NB4 (cell line): ENCODE measurements at places on chromosomes 2 and 18.

- DNase-seq, result no peak
Observed at GRCh38 chr18:60987963-60988362, 345.3 kb upstream of the CDH20 start.

GRCh38 chr2:74439373-74439772, 2.4 kb downstream of the RTKN start:
- DNase-seq, result no peak

DNA sequence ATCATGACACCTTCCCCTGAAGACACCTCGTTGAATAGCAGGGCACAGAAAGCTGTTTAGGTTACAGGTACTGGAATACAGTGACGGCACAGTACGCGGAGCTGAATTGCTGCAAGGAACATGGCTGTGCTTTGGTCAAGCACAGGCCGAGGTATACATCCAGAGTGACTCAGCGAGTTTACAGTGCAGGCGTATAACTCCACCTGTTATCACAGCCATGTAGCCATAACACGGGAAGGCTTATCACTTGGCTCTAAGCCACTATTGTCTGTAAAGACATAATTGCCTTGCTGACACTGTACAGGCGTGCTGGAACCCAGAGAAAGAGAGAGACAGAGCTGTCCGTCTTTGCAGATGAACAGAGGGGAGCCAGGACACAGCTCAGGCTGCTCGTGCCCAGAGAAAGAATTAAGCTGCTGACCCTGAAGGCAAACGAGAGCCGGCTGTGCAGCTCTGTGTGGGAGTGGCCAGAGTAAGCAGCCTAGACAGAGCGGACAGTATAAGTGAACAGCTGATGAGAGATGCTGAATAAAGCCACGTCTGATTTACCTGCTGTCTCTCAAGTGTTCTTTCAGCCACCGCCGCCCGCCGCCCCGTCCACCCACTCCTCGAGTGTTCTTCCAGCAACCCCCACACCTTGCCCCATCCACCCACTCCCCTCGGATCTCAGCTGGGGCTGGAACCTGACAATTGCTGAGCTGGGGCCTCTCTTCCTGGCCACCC, 87.3 kb upstream of the PPP1CB start:
- DNase-seq, result no peak

GRCh38 chr2:168369031-168369430, 87.0 kb upstream of the CERS6 start:
- DNase-seq, result no peak

- DNase-seq, result no peak
Observed at GRCh38 chr2:235728800-235729556, 235.1 kb downstream of the AGAP1 start.

GRCh38 chr2:12897181-12897580, 180.4 kb downstream of the TRIB2 start:
- DNase-seq, result peak; percentile 77

DNA sequence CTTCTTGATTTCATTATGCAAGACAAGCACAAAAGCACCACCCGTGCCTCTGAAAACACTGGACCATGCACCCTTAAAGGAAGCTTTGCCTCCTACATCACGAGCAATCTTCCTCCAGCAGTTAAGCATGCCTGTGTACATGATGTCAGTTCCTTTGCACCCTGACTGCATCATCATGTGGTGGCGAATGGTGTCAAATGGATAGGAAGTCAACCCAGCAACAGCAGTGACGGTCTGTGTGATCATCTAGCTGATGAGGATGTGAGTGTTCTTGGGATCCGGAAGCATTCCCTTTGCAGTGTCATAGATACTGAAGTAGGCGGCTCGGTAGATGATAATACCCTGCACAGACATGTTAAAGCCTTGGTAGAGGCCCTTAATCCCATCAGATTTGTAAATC, 240.7 kb upstream of the FAM98A start:
- DNase-seq, result no peak

DNA sequence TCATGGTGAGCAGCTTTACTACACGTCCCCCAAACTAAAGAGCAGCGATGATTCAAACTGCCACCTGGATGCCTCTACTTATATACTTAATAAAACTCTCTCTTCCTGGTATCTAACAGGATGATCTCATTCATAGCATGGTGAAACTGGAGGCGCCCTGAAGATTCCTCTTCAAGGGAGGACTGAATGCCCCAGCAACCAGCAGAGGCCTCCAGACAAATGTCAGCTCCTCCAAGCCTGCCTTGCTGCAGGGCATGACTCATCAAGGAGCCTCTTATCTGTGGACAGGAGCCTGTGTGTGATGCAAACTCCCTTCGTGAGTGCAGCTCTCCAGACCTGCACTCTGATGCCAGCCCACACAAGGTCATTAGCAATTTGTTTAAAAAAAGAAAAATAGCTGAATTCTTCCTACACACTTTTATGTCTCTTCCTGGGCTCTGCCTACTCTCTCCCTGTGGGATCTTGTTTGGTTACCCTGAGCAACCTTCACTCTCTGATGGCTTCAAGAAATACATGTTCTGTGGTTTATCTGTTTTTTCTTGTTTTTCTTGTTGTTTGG, 30.2 kb downstream of the LONRF2 start:
- peak; percentile 99 for DNase-seq

DNA sequence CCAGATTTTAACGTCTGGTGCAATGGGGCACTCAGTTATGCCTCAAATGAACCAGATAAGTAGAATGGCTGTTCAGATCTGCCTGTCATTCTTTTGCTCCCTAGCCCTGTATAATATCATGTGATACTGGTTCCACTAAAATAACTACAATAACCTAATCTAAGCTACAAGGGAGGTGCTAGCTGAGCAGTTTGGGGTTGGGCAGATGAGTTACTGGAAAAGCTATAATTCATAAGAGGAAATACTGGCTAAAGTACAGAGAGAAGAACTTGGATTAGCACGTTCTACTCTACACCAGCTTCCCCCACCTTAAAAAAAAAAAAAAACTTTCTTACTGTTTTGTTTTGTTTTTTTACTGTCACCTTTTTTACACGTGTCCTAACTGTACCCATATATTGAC, 183.3 kb upstream of the NRP2 start:
- DNase-seq, result no peak

- DNase-seq, result no peak
Observed at GRCh38 chr2:218371983-218372350, 10.1 kb upstream of the SLC11A1 start.

DNA sequence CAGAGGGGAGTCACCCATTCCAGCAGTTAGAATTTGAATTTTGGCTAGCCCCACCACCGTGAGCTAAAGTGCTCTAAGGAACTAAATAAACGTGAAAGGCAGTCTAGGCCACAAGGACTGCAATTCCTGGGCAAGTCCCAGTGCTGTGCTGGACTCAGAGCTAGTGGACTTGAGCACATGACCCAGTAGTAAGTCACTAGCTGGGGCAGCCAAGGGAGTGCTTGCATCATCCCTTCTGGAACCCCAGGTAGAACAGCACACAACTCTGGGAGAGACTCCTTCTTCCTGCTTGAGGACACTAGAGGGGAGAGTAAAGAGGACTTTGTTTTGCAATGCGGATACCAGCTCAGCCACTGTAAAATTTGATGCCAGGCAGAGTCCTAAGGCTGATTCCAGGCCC, 672.2 kb downstream of the CPS1 start:
- no peak for DNase-seq

GRCh38 chr18:48238206-48238605, 171.0 kb downstream of the ZBTB7C start:
- DNase-seq, result no peak

GRCh38 chr2:628651-629050, 48.6 kb downstream of the TMEM18 start:
- DNase-seq, result peak; percentile 11

- DNase-seq, result no peak
Observed at GRCh38 chr2:136049011-136049742, 63.8 kb upstream of the DARS1 start.

DNA sequence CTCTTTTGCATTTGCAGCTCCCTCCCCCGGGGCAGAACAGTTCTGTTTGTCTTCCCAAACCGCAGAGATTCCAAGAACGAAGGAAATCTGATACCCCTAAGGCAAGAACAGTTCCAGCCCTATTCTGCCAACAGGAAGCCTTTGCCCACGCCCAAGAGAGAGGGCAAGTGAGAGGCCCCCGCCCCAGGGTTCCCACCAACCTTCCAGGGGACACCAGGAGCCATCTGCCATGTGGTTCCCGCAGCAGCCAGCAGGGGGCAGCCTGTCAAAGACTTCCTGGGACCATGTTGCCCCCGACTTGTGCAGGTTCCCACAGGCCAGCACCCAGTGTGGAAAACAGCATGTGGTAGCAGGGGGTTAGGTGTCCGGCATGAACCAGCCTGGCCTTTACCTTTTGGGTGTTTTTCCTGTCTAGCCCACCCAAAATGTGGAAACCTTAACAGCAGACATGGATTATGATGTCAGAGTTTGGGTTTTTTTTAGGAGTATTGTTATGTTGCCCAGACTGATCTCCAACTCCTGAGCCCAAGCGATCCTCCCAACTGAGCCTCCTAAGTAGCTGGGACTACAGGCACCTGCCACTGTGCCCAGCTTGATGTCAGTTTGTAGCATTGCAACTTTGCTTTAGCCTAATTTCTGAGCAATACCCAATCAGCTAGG, 21.7 kb upstream of the EFHD1 start:
- DNase-seq, result peak; percentile 72

DNA sequence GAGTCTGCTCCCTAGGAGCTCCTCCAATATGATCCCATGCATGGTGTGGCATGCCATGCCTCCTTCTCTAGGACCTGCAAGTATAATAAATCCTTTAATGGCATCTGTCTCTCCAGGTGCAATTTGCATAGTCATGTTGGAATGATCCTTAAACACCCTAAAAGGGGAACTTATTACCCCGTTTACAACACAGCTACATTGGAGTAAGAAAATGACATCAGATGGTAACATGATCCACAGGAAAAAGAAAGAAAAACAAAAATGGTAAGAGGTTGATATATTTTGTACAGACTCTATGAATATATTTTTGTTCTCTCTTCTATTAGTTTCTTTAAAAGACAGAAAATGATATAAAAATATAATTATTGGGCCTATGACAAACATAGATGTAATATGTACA, 79.0 kb downstream of the CRACDL start:
- no peak for DNase-seq

GRCh38 chr18:34660572-34660971, 49.5 kb upstream of the DTNA start:
- no peak for DNase-seq

DNA sequence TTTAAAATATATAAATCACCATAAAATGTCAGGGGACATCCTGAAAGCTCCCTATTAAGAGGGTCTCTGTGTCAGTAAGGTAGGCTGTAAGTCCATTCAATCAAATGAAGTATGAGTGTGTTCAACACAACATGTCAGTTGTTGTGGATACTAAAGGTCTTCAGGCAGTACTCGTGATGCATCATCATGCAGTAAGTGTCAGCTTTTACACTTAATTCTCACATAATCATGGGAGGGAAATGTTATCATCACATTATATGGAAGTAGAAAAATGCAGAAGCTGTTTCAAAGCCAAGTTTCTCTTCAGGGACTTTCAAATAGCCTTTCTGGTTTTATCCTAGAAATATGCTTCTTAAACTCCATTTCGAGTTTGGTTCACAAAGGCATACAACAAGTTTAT, 477.1 kb upstream of the ID2 start:
- DNase-seq, result no peak

DNA sequence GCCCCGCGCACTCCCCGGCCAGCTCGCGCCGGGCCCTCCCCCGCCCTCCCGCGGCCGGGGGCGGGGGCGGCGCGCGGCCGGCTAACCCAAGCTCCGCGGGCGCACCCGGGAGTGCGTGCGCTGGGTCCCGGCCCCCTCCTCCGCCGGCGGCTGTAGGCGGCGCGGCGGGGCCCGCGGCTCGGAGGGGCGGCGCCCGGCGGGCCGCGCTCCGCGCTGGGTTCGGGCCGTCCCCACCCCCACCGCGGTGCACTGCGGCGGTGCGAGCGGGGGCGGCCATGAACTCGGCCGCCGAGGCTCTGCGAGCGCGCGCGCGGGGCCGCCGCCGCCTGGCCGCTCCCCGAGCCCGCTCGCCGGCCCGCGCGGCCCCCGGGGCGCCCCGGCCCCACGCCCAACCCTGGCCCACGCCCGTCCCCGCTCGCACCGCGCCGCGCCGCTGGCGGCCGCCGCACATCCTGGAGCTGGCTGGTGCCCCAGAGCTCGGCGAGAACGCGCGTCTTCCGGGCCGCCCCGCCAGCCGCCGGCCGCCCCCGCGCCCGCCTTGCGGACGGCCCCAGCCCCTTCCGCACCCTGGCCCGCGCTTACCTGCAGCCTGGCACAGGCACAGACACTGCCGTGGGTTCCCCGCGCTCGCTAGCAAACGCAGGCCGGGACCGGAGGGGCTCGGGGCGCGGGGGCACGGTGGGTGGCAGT, at the start of gene ZBTB14:
TSS of gene ZBTB14 (minus strand) at position 496 of the 690 bp plus-strand sequence. CDS start 2,480 bp downstream, outside the sequence.
- peak; percentile 77 for DNase-seq

DNA sequence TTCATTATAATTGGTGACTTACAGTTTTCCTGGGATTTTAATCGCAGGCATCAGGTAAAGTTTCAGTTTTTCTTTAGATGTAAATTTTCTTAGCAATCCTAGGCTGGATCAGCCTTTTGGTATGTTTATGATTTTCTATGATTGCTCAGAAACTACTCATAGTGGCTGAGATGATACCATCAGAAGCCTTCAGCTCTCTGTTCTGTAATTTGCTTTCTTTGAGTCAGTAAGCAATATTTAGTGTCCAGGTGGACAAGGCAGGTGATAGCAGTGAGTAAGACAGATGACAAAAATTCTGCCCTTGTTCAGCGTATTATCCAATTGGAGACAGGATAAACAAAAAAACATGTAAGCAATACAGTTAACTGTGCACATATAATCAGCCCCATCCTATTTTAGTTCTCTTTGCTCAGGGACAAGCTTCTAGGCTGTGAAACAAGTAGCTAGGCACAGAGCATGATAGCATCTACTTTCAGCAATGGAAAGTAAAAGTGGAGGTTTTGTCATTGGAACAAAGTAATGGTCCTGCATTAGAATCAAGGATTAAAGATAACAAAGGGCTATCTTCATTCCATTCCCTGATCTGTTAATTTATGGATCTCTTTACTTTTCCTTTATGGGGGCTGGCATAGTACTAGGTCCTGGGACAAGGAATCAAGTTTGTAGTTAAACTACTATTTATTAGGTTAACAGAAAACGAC, 100.8 kb downstream of the EPC2 start:
- no peak for DNase-seq

- no peak for DNase-seq
Observed at GRCh38 chr2:152383702-152384101, 48.7 kb downstream of the FMNL2 start.

DNA sequence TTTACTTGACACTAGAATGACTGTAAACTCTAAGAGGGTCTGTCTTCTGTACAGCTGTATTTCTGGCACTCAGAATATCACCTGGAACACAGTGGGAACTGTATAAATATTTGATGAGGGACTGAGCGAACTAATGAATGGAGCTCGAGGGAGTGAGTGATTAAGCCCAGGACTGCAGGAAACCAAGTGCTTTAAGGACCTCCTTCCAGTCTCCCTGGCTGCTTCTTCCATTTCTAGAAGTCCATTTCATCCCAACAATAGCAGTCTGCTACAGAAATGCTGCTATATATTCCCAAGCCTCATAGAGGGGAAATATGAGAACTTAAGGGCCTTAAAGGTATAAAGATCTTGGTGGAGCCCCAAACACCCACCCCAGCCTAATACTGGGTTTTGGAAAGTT, 2.8 kb upstream of the IL1RL2 start:
- no peak for DNase-seq

- DNase-seq, result peak; percentile 97
Observed at GRCh38 chr2:37925063-37925897, at the start of gene RMDN2. Gene RMDN2 (plus strand): TSS chr2:37925287. CDS start chr2:37929278, 3,991 bp downstream.

GRCh38 chr18:36889742-36890141, 60.8 kb downstream of the KIAA1328 start:
- no peak for DNase-seq
